ENCODE measurements at places on chromosomes 5 and 9.
A peak's percentile ranks its signal among the peaks of the same experiment; 100 is the strongest.

- peaks cover 20% of the 10 kb centered on the region for H3K36me3 ChIP-seq
- H3K4me3 ChIP-seq, result no peak overlapping the region
- H3K27ac ChIP-seq, result no peak overlapping the region
Measured at GRCh38 chr5:109351988-109352864, 57.5 kb downstream of the PJA2 start.

DNA sequence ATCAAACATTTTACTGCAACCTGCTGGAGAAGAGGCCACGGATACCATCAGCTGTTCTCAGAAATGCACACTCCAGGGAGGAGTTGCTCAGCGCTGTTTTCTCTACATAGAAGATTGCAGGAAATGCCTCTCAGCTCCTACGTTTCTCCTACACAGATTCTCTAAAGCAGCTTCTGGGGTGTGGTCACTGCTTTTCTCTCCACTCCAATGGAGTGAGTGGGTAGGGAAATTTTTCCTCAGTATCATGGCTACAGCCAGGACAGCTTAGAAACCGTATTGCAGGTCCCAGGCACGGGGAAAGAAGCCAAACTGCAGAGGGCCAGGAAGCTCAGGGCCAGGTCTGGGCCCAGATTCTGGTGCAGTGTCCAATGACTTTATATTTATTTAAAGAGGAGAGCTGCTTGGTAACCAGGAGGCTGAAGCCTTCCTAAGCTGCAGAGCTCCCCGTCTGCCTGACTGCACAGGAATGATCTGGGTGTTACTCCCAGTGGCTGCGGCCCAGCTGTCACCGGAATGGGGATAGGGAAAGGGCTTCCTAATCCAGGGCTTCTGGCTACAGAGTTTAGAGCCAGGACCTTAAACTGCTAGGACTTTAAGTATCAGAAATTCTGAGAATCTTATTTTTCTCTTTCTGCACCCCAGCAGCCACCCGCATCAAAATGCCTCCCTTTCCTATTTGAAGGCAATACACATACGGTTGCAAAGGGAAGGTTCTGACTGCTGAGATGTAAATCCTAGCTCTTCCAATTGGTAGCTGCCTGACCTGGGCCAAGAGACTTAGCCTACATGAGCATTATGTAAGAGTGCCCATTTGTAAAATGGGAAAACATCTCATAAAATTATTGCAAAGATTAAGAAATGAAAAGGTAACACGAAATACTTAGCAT lies 1.4 kb upstream of the SPTAN1 start:
- H3K4me3 ChIP-seq, result peak overlapping the region; percentile 68
- H3K36me3 ChIP-seq, result no peaks in the 10 kb centered on the region
- H3K27me3 ChIP-seq, result no peaks in the 10 kb centered on the region
- DNase-seq, result peak; percentile 24

DNA sequence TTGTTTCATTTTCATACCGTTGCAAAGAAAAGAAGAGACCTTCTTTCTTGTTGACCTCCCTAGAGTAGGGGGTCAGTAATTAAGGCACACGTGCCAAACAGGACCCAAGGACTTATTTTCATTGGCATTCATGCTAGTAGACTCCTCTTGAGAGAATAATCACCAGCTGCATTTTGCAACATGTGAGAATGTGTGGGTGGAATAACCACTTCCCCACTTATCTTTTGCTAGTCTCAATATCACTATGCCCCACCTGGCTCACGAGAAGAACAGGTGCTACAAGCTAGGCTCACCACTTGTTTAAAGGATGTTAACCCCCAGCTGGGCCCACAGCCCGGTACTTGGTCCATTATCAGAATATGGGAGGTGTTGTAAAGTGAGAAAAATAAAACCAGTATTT lies 460.7 kb upstream of the MEF2C start:
- H3K27ac ChIP-seq, result no peak overlapping the region
- H3K36me3 ChIP-seq, result no peaks in the 10 kb centered on the region
- H3K4me3 ChIP-seq, result no peak overlapping the region
- DNase-seq, result peak; percentile 16

DNA sequence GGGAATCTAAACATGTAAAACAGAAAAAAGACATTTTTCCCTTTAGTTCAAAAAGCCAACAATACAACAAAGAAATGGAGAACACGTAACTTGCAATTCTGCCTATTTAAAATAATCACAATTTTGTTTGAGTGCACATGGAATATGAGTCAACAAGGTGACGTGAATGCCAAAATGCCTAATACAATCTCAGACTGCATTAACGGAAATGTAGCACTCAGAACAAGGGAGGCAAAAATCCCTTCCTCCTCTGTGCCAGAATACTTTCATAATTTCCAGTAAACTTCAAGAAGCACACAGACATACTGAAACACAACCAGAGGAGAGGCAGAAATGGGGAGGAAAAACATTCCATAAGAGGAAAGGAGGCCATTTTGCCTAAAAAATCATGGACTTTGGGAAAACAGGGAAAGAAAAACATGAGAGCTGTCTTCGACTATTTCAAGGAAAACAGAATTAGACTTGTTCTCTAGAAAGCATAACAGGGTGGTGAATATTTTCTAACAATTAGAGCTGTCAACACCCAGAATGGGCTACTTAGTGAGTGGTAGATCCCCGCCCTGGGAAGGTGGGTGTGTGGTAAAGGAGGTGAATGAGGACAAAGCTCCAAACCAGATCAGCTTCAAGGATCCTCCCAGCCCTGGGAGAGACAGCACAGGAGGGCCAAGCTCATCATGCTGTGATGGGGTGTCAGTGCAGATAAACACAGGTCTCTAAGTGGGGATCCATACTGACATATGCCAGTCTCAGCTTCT lies 48.2 kb downstream of the ABCA1 start:
- H3K36me3 ChIP-seq, result peaks cover 60% of the 10 kb centered on the region
- H3K4me3 ChIP-seq, result no peak overlapping the region

- no peak overlapping the region for H3K27ac ChIP-seq
- DNase-seq, result no peak
- peaks cover 3% of the 10 kb centered on the region for H3K27me3 ChIP-seq
- no peaks in the 10 kb centered on the region for H3K4me1 ChIP-seq
Measured at GRCh38 chr5:59819806-59820205, 73.7 kb downstream of the PDE4D start.

GRCh38 chr9:17349831-17350230 lies 215.0 kb downstream of the CNTLN start:
- peaks cover 3% of the 10 kb centered on the region for H3K36me3 ChIP-seq
- H3K27ac ChIP-seq, result no peak overlapping the region
- H3K27me3 ChIP-seq, result no peaks in the 10 kb centered on the region
- H3K4me3 ChIP-seq, result no peak overlapping the region

DNA sequence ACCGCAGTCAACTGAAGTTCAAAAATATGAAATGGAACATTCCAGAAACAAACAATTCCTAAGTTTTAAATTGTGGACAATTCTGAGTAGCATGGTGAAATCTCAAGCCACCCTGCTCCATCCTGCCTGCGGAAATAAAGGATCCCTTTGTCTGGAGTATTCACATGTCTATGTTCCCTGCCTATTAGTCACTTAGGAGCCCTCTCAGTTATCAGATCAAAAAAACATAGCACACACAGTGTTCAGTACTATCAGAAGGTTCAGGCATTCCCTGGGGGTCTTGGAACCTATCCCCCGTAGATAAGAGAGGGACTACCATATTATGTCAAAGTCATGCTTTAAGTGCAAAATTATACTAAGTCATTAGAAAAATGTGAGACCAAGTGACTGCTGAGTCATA lies 300.8 kb downstream of the SEMA5A start:
- no peak overlapping the region for H3K4me3 ChIP-seq
- H3K27me3 ChIP-seq, result no peaks in the 10 kb centered on the region
- no peak for DNase-seq
- H3K36me3 ChIP-seq, result no peaks in the 10 kb centered on the region
- no peaks in the 10 kb centered on the region for H3K4me1 ChIP-seq

DNA sequence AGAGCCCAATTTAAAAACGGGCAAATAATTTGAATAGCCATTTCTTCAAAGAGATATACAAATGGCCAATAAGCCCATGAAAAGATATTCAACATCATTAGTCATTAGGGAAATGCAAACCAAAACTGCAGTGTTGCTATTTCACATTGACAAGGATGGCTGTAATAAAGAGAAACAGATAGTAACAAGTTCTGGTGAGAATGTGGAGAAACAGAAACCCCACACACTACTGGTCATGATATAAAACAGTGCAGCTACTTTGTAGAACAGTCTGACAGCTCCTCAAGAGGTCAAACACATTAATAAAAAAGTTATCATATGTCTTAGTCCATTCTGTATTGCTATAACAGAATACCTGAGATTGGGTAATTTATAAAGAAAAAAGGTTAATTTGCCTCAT lies 237.0 kb upstream of the GRAMD2B start:
- H3K27ac ChIP-seq, result no peak overlapping the region
- no peak overlapping the region for H3K4me3 ChIP-seq
- no peaks in the 10 kb centered on the region for H3K27me3 ChIP-seq
- DNase-seq, result no peak

DNA sequence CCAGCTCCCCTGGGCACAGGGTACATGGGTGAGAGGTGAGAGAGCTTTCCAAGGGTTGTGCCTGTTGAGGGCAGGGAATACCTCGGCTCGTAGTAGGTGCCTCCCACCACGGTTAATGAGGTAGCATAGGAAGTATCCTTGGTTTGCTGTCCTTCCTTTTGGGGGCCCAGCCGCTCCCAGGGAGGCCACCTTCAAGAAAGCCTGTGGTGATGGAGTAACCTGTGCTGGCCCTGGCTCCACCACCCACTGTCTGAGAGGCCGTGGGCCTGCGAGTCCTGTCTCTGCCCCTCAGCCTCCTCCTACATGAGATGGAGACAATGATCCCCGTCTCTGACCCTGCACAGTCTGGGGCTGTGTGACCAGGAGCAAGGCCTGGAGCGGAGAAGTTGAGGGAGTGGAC lies 40.8 kb downstream of the COL27A1 start:
- no peaks in the 10 kb centered on the region for H3K27me3 ChIP-seq
- peaks cover 22% of the 10 kb centered on the region for H3K36me3 ChIP-seq
- H3K4me1 ChIP-seq, result peaks cover 7% of the 10 kb centered on the region
- H3K4me3 ChIP-seq, result no peak overlapping the region
- DNase-seq, result no peak

DNA sequence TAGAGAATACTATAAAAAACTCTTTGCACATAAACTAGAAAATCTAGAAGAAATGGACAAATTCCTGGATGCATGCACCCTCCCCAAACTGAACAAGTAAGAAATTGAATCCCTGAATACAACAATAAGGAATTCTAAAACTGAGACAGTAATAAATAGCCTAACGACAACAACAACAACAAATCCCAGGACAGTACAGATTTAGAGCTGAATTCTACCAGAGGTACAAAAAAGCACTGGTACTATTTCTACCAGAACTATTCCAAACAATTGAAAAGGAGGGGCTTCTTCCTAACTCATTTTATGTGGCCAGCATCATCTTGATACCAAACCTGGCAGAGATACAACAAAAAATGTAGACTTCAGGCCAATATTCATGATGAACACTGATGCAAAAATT lies 394.4 kb upstream of the RORB start:
- no peak for DNase-seq
- H3K4me1 ChIP-seq, result no peaks in the 10 kb centered on the region
- no peak overlapping the region for H3K27ac ChIP-seq
- H3K27me3 ChIP-seq, result no peaks in the 10 kb centered on the region
